ENCODE measurements at places on chromosomes 11 and 22. TPM values are rescaled to one million over a fixed set of nuclear protein-coding genes. Genes with fewer than 3 reads are reported as not detected.

CBX7 gene
- polyA plus RNA-seq: 7.1 TPM

DNA sequence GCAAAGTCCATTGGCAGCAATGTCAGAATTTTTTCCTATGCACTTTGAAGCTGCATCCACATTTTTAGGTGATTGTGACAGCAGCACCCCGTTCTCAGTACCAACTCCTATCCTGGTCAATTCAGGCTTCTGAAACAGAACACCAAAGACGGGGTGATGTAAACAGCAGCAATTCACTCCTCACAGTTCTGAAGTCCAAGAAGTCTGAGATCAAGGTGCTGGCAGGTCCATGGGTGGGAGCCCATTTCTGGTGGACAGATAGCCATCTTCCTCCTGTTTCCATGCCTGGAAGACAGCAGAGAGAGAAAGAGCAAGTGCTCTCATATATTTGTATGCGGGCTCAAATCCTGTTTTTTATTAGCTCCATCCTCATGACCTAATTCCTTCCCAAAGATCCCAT is 471.2 kb downstream of the BRD1 start:
- DNase-seq: no peak

KIRREL3 gene
- 2.5 TPM for polyA plus RNA-seq

PTPRCAP gene
- polyA plus RNA-seq: 1.7 TPM

DNA sequence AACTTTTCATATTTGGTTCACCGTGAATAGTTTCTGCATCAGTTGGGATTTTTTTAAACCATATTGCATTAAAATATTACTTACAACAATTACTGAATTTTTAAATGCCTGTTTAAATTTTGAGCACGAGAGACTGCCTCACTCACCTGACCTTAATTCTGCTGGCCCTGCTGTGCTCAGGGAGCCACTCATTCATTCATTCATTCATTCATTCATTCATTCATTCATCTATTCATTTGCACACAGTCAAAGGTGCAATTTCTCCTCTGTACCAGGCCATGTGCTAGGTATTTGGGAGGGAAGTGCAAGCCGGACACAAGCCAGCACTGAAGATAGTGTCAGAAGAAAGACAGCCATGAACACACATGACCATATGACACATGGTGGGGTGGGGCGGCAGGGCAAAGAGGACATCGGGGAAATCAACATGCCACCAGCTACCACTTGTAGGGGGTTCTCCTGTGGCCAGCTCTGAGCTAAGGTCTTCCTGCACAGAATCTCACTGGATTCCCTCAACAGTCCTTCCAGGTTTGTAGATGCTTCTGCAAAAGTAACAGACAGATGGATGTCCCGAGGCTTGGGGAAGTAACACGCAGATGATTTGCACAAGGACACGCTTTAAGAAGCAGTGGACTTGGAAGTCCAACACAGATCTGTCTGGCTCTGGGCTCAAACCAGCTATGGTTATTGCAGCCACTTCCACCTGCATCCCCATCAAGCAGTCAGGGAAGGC is 568 bp upstream of the CSF2RB start:
- no peak for DNase-seq

- no peak for DNase-seq
These were observed 13.0 kb upstream of the OPCML start for GRCh38 chr11:133545199-133545803.

DNA sequence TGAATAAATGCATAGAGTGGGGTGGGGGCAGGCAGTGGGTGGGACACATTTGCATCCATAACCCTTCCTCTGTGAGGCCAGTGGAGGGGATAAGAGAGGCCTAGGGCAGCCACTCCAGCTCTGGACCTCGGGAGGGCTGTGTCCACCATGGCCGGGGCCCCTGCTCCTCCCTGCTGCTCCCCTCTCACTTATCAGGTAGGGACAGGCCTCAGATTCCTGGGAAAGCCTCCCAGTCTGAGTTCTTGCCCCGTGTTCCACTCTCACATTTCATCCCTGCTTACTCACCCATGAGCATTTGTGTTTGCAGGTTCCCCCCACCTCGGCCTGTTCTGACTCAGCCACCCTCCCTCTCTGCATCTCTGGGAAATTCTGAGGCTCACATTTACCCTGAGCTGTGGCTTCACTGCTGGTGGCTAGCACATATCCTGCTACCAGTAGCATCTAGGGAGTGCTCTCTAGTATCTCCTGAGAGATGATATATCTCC is 128.7 kb upstream of the TOP3B start:
- no peak for DNase-seq

GRCh38 chr11:125270711-125271110 is 106.2 kb downstream of the PKNOX2 start:
- no peak for DNase-seq

- no peak for DNase-seq
These were observed 597.2 kb downstream of the DLG2 start for GRCh38 chr11:85029964-85030363.

PHF21B gene
- polyA plus RNA-seq: 1.2 TPM

OR10A3 gene
- 0.10 TPM for polyA plus RNA-seq

ELF5 gene
- 38.8 TPM for polyA plus RNA-seq

ISX gene
- 0.28 TPM for polyA plus RNA-seq

GRCh38 chr11:62057069-62057468 is 66.7 kb upstream of the INCENP start:
- no peak for DNase-seq

DNA sequence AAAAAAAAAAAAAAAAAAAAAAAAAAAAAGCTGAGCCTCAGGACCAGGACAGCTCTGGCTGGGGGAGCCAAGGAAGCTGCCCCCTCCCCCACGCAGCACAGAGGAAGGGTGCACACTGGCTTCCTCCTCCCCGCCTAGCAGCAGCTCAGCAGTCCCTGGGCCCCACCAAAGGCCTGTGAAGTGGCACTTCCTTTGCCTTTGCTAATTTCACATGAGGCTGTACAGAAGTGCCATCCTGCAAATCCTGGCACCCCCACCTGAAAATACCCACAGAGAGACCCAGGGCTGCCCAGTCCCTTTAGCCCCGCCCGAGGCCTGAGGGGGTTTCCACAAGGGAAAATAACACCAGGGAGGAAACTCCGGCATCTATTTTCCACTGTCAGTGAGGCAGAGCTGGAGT is 3.9 kb downstream of the RHOG start:
- DNase-seq: no peak

DNA sequence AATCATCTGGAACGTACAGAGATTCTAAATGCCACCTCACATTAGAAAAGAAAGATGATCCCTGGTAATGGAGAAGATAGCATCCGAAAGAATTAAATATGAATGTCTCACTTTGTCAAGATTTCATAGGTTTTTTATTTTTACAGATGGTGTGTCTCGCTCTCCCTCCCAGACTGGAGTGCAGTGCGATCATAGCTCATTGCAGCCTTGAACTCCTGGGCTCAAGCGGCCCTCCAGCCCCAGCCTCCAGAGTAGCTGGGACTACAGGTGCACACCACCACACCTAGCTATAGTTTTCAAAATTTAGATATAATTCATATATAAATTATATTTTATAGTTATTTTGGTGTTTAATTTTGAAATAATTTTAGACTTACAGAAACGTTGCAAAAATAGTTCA is 16.7 kb upstream of the SMTN start:
- DNase-seq: no peak

CD44 gene
- polyA plus RNA-seq: 452 TPM
